ENCODE measurements at places on chromosomes 5 and 9.

DNA sequence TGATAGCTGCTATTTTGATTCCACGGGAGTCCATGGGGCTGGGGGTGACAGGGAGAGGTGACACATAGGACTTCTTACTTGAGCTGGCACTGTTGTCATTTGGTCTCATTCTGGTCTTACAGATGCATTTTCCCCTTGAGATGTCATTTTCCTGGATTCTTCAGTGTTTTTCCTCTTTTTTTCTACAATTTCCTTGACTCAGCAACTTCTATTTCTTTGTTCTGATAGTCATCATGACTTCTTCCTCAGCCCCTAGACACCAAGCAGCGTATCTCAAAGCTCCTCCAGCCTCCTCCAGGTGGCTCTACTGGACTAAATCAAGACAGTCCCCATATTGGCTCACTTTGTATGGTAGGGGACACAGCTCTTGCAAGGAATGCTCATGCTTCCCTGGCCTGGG is 16.5 kb downstream of the LVRN start:
- no peak for DNase-seq

- no peak for DNase-seq
Measured at GRCh38 chr9:134228649-134229048, 64.3 kb upstream of the RNU6ATAC start.

GRCh38 chr9:15272377-15272928 is 34.6 kb downstream of the TTC39B start:
- DNase-seq: no peak

- DNase-seq: no peak
Measured at GRCh38 chr5:124537107-124537506, 209.3 kb downstream of the ZNF608 start.

GRCh38 chr9:71858812-71859211 is 52.2 kb downstream of the ABHD17B start:
- DNase-seq: no peak

- DNase-seq: peak; percentile 63
Measured at GRCh38 chr5:177592010-177592834, at the start of gene TMED9. Gene TMED9 (plus strand): TSS chr5:177592203. CDS start chr5:177592215, 12 bp downstream.

- DNase-seq: no peak
Measured at GRCh38 chr5:144206141-144206540, 35.5 kb downstream of the KCTD16 start.

DNA sequence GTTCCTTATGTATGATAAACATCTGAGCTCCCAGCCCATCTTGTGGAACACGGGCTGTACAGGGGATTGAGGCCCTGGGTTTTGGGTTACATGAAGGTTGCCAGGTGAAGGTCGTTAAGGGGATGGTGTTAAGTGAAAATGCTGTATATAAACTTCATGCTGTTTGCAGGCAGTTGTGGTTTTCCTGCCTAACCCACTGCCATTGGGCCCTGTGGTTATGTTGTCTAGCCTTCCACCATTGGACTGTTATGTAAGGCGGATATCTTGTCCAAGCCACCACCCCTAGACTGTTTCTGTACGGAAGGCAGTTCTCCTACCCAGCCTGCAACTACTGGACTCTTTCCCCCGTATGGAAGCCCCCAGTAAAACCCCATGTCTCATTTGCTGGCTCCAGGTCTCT is 246.1 kb downstream of the KIF4B start:
- no peak for DNase-seq

- no peak for DNase-seq
Measured at GRCh38 chr5:143359869-143360268, 43.6 kb downstream of the NR3C1 start.

GRCh38 chr5:169011451-169011850 is 289.5 kb downstream of the SLIT3 start:
- DNase-seq: no peak

- DNase-seq: no peak
Measured at GRCh38 chr5:15021266-15022046, 149.9 kb upstream of the ANKH start.

GRCh38 chr5:95274011-95274410 is 10.9 kb downstream of the MCTP1 start:
- DNase-seq: no peak

DNA sequence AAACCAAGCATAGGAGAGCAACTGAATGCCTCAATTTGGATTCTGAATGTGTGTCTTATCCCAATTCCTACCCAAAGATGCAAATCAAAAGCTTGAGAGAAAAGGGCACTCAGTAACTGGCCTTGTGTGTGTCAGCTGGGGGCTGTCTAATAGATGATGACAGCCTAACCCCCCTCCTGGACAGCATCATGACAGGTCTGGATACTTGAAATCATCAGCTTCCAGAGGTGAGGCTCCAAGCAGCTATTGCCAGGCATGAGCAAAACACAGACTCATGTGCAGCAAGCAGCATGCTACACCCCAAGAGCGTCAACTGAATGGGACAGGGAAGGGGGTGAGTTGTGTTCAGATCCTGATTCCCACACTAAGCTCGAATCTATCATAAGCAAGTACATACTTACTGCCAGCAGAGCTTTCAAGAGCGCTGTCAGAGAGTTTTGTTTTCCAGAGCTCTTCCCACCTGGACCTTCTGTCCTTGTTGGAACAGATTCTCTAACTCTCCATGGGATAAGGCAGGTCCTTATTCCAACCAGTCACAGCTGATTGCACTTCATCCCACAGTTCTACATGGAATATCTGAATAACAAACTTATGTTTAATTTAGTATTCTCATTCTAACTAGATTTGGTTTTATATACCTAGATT is 467.5 kb downstream of the DTWD2 start:
- DNase-seq: no peak

- DNase-seq: no peak
Measured at GRCh38 chr5:84791138-84791537, 406.5 kb upstream of the EDIL3 start.

GRCh38 chr5:150778088-150778516 is 455 bp upstream of the SMIM3 start:
- DNase-seq: no peak

GRCh38 chr9:35656831-35657545 is 831 bp downstream of the RMRP start:
- DNase-seq: no peak

DNA sequence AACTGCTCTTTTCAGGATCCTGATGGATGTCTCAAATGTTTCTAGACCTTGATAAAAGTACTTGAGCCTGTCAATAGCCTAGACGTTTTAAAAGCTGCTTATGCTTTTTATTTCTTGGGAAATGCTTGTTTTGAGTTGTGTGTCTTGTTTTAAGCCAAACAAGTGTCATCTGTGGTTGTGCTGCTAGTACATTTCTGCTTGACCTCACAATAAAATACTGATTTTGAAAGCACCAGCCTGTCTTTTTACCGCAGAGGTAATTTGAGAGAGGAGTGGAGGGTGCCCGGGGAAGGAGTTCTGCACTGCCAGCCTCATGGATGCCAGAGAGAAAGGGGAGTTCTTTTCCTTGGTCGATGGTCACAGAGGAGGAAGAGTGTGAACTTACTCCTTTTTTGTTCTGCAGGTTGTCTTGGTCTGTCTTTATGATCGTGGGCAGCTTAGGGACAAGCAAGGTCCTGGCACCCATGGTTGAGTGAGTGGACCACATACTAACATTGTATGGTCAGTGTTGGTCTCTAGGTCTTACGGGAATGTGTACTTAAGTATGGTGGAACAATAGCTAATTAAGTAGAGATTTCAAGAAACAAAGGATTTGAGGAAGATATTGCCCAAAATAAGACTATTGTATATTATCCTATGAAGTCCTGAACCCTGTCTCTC is 61.0 kb downstream of the TRIO start:
- DNase-seq: no peak

DNA sequence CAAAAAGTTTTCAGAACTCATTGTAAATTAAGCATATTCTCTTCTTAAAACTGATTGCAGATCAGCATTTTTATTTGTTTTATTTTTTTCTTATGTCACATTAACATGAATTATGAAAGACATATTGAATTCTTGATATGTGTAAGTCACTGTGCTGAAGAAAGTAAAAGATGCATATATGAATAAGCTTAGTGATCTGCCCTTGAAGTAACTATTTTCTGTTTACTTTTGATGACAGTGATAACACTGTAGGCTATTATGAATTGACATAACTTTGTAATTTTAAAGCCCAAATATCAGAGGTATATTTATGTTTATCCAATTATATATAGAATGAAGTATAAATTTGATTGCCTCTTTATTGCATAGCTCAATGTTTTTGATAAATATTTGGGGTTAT is 8.8 kb downstream of the PRR16 start:
- no peak for DNase-seq

- no peak for DNase-seq
Measured at GRCh38 chr5:145856285-145856818, 16.5 kb downstream of the GRXCR2 start.

- no peak for DNase-seq
Measured at GRCh38 chr5:139638090-139638735, 9.9 kb upstream of the CXXC5 start.

- no peak for DNase-seq
Measured at GRCh38 chr5:34789021-34789531, 49.9 kb upstream of the TTC23L start.

DNA sequence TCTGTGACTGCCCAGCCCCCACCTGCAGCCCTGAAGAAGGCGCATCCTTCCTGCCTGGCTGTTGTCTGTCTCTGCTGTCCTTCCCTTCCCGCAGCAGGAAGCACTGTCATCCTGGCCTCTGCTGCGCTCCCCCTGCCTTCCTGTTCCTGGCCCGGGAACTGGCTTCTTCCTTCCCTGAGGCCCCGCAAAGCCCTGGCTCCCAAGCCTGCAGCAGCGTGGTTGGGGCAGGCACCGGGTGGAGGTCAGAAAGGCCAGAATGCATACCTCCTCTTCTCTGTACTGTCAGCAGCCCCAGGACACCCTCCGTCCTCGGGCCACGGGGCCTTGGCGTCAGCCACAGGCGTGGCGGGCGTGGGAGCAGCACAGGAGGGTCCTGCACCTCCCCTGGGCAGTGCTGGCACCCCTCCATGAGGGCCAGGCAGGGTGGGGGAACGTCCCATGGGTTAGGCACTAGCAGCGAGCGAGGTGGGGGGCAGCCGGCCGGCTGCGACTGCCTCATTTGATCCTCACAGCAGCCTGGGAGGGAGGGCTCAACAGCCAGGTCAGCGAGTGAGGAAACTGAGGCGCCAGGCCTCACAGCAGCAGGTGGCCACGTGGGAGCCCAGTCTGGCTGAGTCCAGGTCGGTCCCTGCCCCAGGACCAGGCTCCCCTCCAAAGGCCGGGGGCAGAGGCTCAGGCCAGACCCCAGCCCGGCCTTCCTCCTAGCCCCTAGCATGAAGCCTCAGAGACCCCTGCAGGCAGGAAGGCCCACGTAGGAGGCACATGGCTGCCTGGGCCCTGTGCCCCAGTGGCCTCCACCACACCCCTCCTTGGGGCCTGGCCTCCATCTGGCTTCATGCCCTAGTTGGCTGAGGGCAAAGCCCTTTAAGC is 9.4 kb downstream of the FLT4 start:
- DNase-seq: no peak

- DNase-seq: no peak
Measured at GRCh38 chr9:69149321-69149807, 24.7 kb upstream of the TJP2 start.

GRCh38 chr5:132411304-132412013 is 41.9 kb downstream of the SLC22A5 start:
- no peak for DNase-seq

GRCh38 chr9:69429281-69429680 is 104.3 kb downstream of the ENTREP1 start:
- DNase-seq: no peak

- no peak for DNase-seq
Measured at GRCh38 chr9:83956436-83957247, 23.4 kb downstream of the HNRNPK start.

GRCh38 chr5:115544043-115544435 is 536 bp downstream of the FEM1C start:
- peak; percentile 12 for DNase-seq

DNA sequence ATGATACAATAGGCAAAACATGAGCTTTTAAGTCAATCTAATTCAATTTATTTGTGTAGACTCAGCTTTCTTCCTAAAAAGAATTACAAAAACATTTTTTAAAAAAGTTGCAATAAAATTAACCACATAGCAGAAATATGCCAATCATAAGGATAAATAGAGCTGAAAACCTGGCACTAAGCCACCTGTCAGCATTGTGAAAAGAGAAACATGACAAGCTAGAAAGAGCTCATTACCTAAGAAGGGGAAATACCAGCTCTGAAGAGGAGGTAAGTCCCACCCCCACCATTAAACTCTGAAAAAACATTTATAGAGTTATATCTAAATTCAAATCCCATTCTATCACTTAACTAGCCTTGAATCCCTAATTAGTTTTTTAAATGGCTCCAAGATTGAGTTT is 372.9 kb downstream of the OSTF1 start:
- DNase-seq: no peak

Data from stimulated activated CD8-positive, alpha-beta memory T cell treated with anti-CD3 and anti-CD28 coated beads, Interleukin-4, amount 100 ng/mL, for 4 hours (primary cell).